ENCODE measurements at places on chromosomes 5 and 9.

- DNase-seq, result no peak
Observed at GRCh38 chr5:135511761-135512575, 23.8 kb downstream of the NEUROG1 start.

DNA sequence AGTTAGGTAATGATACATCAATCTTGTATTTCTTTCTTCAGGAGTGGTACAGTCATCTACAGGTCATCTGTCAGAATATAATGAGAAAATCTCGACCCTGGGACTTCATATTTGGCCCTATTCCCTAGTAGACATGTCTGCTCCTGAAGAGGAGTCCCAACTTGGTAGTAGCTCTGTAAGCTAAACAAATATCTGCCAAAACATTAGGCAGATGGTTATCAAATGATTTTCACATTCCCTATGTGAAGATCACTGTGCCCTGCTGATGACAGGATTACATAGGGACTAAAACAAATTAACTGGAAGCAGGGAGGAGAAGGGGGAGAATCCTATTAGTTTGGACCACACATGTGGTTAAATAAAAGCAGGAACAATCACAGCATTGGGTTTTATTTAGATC, 138.6 kb upstream of the NFIB start:
- no peak for DNase-seq

DNA sequence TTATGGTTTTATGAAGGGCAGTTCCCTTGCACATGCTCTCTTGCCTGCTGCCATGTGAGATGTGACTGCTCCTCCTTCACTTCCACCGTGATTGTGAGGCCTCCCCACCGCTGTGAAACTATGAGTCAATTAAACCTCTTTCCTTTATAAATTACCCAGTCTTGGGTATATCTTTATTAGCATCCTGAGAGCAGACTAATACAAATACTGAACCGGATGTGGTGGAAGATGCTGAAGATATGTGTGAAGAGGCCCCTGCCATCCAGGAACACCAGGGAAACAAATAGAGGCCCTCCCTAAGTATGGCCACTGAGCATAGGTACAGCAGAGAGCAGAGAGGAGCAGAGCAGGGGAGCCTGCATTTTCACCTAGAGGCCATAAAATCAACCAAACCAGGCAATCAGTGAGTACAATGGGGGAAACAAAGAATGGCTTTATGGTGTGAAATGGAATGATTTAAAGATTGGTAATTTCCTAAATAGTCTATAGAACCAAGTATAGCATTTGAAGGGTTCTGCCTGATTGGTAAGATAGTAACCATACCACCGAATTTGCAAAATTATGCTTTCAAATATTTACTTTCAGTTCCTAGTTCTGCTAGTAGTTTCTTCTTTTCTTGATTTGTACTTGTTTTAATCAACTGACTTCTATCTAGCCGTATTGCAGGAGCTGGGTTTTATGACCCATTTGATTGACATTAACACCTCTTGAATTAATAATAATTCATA, 421.6 kb downstream of the IRX1 start:
- DNase-seq, result no peak

DNA sequence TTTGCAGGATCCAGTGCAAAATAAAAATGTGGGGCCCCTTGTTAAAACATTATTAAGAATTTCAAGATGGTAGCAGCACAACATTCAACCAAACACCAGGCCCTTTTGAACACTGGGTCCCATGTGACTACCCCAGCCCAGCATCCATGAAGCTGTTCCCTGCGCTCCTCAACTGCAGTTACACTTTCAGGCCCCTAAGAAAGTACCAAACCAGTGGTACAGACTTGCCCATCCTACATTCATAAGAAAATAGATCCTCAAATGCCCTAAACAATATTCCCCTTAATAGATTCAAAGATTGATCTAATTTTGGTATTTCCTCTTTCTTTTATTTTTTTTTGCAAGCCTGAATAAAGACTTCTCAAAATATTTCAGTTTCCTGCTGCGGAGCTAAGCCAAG, 201.7 kb downstream of the EFNA5 start:
- no peak for DNase-seq
